ENCODE measurements at places on chromosomes 7 and 10.
A peak's percentile ranks its signal among the peaks of the same experiment; 100 is the strongest.

GRCh38 chr7:41383596-41383995, 319.3 kb downstream of the INHBA start:
- no peak for DNase-seq

DNA sequence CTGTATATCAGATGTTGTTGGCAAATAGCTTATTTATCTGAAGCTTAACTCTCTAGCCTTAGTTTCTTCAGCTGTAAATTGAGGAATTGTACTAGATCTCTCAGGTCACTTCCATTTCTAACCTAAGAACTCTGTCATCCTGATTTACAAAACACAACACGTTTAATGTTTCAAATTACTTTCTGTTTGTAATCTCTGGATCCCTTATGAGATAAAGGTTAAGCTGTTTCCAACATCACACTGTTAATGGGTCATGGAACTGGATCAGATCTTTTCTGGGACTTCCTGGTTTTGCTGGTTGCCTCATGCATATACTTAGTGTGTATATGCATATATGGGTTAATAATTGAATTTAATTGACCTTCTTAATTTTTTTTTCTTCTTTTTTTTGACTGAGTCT, 9.9 kb downstream of the SAMD8 start:
- DNase-seq, result no peak

DNA sequence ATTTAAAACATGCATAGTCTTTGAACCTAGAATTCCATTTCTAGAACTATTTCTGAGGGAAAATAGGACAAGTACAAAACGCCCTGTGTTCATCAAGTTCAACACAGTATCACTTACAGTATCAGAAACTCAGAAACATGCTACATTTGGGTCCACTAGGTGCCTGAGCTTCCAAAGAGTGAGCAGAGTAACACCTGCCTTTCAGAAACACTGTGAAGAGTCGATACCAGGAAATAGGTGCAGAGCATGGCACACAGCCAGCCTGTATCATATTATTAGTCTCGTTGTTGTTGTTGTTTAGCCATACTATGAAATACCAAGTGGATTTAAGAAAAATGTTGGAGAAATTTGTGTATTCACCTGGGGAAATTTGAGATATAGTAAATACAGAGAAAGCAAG, 392.1 kb upstream of the MGMT start:
- no peak for DNase-seq

DNA sequence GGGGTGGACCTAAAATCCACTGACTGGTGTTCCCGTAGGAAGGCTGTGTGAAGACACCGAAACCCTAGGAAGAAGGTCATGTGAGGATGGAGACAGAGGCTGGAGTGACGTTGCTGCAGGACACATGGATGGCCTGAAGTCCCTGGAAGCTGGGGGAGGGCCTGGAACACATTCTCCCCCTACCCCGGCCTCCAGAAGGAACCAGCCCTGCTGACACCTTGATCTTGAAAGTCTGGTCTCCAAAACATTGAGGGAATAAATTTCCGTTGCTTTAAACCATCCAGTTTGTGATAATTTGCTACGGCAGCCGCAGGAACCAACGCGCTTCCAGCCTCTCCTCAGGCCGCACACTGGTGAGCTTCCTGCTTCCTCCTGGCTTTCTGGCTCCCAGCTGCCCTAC, 288.2 kb downstream of the GLRX3 start:
- DNase-seq, result no peak

DNA sequence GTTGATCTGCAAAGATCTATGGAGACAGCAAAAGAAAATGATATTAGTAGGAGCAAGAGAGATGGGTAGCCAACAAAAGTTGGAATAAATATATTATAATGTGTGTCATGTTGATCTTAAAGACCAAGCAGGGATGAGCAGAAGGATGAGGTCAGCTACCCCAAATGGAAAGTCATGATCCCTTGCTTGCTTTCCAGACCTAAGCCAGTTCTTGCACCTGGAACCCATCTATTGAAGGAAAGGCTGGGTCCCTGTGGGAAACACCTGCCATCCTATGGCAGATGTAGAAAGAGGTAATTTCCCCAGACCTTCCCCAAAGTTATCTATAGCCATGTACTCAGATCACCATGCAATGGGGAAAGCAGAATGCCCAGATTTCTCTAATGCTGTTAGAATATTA, 52.5 kb downstream of the LYZL2 start:
- no peak for DNase-seq

DNA sequence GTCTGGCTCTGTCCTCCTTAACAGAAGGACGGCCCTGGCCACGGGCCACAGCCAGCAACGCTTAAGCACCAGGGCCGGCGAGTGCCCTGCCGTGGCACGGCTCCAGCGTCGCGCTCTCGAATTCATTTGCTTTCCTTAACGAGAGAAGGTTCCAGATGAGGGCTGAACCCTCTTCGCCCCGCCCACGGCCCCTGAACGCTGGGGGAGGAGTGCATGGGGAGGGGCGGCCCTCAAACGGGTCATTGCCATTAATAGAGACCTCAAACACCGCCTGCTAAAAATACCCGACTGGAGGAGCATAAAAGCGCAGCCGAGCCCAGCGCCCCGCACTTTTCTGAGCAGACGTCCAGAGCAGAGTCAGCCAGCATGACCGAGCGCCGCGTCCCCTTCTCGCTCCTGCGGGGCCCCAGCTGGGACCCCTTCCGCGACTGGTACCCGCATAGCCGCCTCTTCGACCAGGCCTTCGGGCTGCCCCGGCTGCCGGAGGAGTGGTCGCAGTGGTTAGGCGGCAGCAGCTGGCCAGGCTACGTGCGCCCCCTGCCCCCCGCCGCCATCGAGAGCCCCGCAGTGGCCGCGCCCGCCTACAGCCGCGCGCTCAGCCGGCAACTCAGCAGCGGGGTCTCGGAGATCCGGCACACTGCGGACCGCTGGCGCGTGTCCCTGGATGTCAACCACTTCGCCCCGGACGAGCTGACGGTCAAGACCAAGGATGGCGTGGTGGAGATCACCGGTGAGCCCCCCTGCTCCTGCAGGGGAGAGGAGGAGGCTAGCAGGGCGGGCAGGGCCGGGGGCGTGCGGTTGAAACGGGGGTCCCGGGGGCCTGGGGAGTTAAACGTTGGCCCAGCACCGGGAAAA, at the start of gene HSPB1:
Gene HSPB1, plus strand, starts transcription at position 327 of the 855 bp plus-strand sequence. Its CDS starts 40 bp downstream, at position 367.
- DNase-seq, result peak; percentile 66

- no peak for DNase-seq
Measured at GRCh38 chr10:30752481-30752881, 122.9 kb upstream of the LYZL2 start.

- DNase-seq, result no peak
Measured at GRCh38 chr7:24971333-24972165, 8.4 kb downstream of the OSBPL3 start.

GRCh38 chr7:131327626-131328376, at the start of gene MKLN1:
Gene MKLN1 (plus strand): TSS chr7:131327876. CDS start chr7:131327900, 24 bp downstream.
- DNase-seq, result peak; percentile 90

Measured in caudate nucleus (tissue), 63 donors.